ENCODE measurements at places on chromosomes 2 and 18. TPM values are rescaled to one million over a fixed set of nuclear protein-coding genes. Genes with fewer than 3 reads are reported as not detected.

Gene CCDC85A
- total RNA-seq, result 22.2 TPM

Gene MSH6
- 31.1 TPM for total RNA-seq

Gene RUFY4
- total RNA-seq, result not detected

Gene FBLN7
- total RNA-seq, result 5.4 TPM

Gene KHK
- 4.9 TPM for total RNA-seq

Gene DPP4
- 30.7 TPM for total RNA-seq

Gene REG1B
- total RNA-seq, result not detected

Gene VWA3B
- 0.17 TPM for total RNA-seq

Gene CHRND
- not detected for total RNA-seq

Gene ERMN
- 0.32 TPM for total RNA-seq

Gene RAB17
- total RNA-seq, result 50.9 TPM

Gene ALK
- total RNA-seq, result not detected

Gene RESP18
- total RNA-seq, result not detected

Gene RAMP1
- 11.1 TPM for total RNA-seq

Gene PLB1
- total RNA-seq, result 4.2 TPM

Gene ZSWIM2
- not detected for total RNA-seq

Gene C2orf66
- 0.38 TPM for total RNA-seq

Gene IL1RN
- 41.7 TPM for total RNA-seq

Gene CAPN13
- total RNA-seq, result 19.2 TPM

Gene GALNT3
- 25.8 TPM for total RNA-seq

Gene ADCYAP1
- total RNA-seq, result 1.5 TPM

Gene CABLES1
- 39.5 TPM for total RNA-seq

Gene ST6GAL2
- 2.5 TPM for total RNA-seq

Gene RNMT
- total RNA-seq, result 30.9 TPM

Gene GCG
- not detected for total RNA-seq

Gene TUBA3E
- total RNA-seq, result not detected

Gene ERFE
- not detected for total RNA-seq

Gene SLC4A5
- total RNA-seq, result 3.2 TPM

Gene ACKR3
- 9.1 TPM for total RNA-seq

Gene FMNL2
- total RNA-seq, result 69.5 TPM

Gene TBC1D8
- total RNA-seq, result 19.9 TPM

Gene CTIF
- total RNA-seq, result 72.4 TPM

Gene SNORC
- 0.96 TPM for total RNA-seq

Gene TWIST2
- 12.2 TPM for total RNA-seq

Gene ASAP2
- 30.9 TPM for total RNA-seq

Gene MYCN
- 0.49 TPM for total RNA-seq

Gene MCM6
- 8.2 TPM for total RNA-seq

Gene PSTPIP2
- 9.8 TPM for total RNA-seq

Gene RAB6C
- not detected for total RNA-seq
